ENCODE measurements at places on chromosomes 11 and 22. TPM values are rescaled to one million over a fixed set of nuclear protein-coding genes. Genes with fewer than 3 reads are reported as not detected.

DNA sequence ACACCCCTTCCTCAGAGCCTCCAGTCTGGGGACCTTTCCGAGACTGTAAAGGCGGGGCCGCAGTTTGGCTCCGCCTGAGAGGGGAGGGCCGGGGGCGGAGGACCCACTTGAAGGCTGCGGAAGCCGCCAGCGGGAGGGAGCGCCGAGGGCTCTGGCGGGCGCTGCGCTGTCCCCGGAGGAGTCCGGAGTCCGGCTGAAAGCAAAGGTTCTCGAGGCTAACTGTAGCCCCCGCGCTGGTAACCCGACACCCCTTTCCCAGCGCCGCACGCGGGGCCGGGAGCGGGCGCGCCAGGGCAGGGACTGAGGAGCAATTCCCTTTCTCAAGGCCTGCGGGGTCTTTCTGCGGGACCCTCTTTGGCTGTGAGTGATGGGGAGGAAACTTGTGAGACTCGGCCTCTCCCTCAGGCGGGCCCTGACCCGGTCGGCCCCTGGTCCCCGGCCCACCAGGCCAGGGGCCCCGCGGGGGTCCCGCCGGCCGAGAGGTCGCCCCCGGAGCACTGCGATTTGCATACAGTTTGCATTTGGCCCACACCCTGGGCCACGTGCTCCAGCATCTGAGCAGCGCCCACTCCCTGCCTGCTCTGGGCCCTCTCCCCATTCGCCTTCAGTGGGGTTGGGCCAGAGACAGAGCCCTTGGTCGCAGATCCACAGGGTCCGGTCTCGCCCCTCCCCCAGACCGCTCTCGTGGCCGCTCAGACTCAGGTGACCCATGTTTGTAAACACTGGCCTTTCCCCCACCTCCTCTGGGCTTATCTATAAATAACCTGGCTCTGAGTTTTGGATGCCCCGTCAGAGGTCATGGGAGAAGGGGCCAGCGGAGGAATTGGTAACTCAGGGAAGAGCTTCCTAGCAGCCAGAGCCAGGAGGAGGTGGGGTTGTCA, 519 bp upstream of the ART5 start:
- DNase-seq: peak; percentile 80

DNA sequence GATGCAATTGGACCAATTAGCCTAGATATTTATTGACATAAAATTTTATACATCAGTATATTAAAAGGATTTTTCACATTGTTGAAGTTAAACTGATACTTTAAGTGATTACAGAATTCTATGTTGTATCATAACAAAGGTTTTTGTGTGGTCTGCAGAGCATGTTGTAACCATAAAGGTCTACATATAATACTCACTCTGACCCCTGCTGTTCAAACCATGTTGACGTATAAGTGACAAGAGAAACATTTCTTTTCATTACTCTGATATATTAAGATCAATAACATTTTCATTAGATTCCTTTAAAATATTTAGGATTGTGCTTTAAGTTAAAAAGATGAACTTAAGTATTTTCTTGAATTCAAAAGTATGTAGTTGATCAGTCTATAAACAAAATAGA, 63.9 kb downstream of the GAS2 start:
- DNase-seq: no peak

- DNase-seq: no peak
These were observed 49.9 kb downstream of the KIAA1671 start for GRCh38 chr22:25002241-25002985.

- DNase-seq: no peak
These were observed 400.5 kb downstream of the NELL1 start for GRCh38 chr11:21069909-21070308.

Gene OR4X1
- not detected for total RNA-seq

Data from glutamatergic neuron (in vitro differentiated cells).